NCI-H524 (cell line): ENCODE measurements at places on chromosomes 2 and 18.

DNA sequence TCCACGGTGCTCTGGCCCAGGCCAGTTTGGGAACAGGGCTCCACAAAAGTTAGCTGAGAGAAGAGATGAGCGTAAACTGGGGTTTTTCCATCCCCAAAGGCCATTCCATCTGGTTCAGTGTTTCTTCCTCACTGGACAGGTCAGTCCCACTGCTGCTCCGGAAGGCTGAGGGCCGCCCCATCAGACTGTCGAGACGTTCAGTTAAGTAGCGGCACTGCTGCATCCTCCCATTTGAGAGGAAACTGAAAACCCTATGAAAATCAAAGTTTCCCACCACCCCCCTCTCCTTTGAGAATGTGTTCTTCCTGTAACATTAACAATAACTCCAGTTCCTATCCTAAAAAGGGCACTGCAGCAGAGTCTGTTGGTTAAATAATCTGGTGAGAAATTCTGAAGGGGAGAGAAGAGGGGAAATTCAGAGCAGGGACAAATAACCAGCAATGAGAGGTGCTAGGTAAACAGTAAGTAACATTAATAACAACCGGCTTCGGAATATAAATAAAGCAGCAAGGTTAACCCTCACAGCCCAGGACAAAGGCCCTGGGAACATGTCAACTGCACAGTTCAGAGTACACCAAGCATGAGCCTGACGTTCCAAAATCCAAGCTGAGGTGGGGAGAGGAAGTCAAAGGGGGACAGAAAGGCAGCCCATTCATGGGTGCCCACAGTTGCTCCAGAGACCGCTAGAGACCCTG, 55.4 kb downstream of the UXS1 start:
- DNase-seq, result no peak

DNA sequence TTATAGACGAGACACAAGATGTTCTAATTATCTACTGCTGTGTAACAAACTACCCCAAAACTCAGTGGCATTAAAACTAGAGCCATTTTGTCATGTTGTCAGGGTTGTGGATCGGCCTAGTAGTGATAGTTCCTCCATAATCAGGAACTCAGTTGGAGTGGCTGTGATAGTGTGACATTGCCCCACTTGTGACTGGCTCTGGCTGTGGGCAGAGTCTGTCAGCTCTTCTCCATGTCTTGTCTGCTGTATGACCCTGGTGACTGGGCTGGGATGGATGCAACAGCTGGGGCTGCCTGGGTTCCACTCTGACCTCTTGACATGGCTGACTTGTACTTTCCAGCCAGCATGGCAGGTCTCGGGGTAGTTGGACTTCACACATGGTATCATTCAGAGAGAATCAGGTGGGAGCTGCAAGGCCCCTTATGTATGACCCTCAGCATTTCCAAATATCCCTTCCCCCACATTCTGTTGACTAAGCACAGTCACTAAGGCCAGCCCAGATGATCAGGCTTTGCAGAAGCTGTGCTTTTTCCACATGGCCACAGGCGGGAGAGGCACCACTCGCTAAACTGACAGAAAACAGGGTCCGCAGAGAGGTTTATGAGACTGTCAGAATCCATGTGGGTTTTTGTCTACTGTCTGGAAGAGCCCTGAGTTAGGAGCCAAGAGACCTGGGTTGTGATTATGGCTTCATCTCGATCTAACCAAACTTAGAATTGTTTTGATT, 50.3 kb downstream of the SETBP1 start:
- DNase-seq, result no peak

GRCh38 chr2:10447300-10447894, 730 bp downstream of the ODC1 start:
- DNase-seq, result no peak

GRCh38 chr2:3169106-3169870, 208.3 kb downstream of the EIPR1 start:
- DNase-seq, result no peak

DNA sequence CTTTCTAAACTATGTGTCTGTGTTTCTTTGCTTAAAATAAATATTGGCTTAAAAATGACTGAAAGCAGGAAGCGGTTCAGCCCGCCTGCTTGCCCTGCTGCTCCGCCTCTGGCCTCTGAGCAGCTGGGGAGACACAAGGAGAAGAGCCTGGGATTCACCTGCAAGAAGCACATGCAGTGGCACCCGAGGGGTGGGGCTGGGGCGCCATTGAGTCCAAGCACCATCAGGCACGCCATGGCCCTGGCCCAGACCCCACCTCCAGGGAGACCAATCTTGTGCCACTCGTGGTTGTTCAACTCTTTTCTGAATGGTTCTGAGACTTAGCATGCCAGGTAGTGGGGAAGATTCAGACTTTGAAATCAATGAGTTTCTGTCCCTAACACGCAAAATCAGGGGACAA, 495.5 kb upstream of the MYT1L start:
- DNase-seq, result peak; percentile 10

- peak; percentile 26 for DNase-seq
Observed at GRCh38 chr2:54528311-54528955, 72.3 kb downstream of the SPTBN1 start.
